ENCODE measurements at places on chromosomes 11 and 22. TPM values are rescaled to one million over a fixed set of nuclear protein-coding genes. Genes with fewer than 3 reads are reported as not detected.

SPATA19 gene
- not detected for total RNA-seq

SCGB1A1 gene
- total RNA-seq = not detected

PACSIN3 gene
- 19.3 TPM for total RNA-seq

DGAT2 gene
- 106 TPM for total RNA-seq

PLA2G3 gene
- not detected for total RNA-seq

GAS2L1 gene
- total RNA-seq = 11.6 TPM

FOLH1 gene
- 12.6 TPM for total RNA-seq

KCNK7 gene
- not detected for total RNA-seq

FOSL1 gene
- total RNA-seq = 0.92 TPM

PATE2 gene
- not detected for total RNA-seq

RDX gene
- 47.1 TPM for total RNA-seq

OR52I2 gene
- total RNA-seq = not detected

ASRGL1 gene
- total RNA-seq = 4.5 TPM

ACCSL gene
- total RNA-seq = not detected

ASCL3 gene
- total RNA-seq = not detected

TMEM109 gene
- 33.3 TPM for total RNA-seq

OR10D3 gene
- not detected for total RNA-seq

OR52A1 gene
- total RNA-seq = 0.04 TPM

DCDC1 gene
- total RNA-seq = 1.9 TPM

OR5A2 gene
- total RNA-seq = not detected

HMOX1 gene
- total RNA-seq = 255 TPM

MPZL2 gene
- 21.8 TPM for total RNA-seq

NAALAD2 gene
- 0.13 TPM for total RNA-seq

ART1 gene
- total RNA-seq = not detected

CNTF gene
- total RNA-seq = 0.77 TPM

NNMT gene
- 984 TPM for total RNA-seq

Data from right lobe of liver (tissue), 6 donors.